ENCODE measurements at places on chromosomes 5 and 9. TPM values are rescaled to one million over a fixed set of nuclear protein-coding genes. Genes with fewer than 3 reads are reported as not detected.

DNA sequence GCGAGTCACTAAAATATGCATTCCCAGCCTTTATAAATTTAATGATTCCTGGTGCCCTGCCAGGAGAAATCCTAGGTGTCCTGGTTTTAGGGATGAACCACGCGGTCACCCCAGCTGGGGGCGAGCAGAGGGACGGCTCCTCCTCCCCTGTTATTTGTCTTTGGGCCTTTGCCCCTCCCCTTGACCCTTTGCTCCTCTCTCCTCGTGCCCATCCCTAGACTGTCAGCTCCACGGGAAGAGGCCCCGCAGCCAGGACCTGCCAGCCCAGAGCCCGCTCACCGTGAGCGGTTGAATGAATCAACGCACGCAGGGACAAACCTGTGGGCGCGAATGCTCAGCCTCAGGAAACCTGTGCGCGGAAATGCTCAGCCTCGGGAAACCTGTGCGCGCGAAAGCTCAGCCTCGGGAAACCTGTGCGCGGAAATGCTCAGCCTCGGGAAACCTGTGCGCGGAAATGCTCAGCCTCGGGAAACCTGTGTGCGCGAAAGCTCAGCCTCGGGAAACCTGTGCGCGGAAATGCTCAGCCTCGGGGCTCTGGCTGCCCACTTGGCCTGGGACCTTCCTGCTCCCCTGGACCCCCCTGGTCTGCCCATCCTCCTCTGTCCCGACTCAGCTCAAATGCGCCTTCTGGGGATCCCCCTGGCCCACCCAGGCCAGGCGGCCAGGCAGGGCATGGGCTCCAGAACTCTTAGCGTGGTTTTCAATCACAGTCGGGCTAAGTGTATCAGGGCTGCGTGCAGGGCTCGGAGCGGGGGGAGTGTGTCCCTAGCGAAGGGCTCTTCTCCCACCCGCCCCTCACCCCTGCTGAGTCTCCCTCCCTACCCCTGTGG, 140.5 kb upstream of the COL5A1 start:
- H3K36me3 ChIP-seq = no peaks in the 10 kb centered on the region
- no peaks in the 10 kb centered on the region for H3K4me1 ChIP-seq
- DNase-seq = no peak
- H3K27ac ChIP-seq = no peak overlapping the region

The TLX3 gene
- not detected for total RNA-seq

The MCTP1 gene
- total RNA-seq = 15.4 TPM

DNA sequence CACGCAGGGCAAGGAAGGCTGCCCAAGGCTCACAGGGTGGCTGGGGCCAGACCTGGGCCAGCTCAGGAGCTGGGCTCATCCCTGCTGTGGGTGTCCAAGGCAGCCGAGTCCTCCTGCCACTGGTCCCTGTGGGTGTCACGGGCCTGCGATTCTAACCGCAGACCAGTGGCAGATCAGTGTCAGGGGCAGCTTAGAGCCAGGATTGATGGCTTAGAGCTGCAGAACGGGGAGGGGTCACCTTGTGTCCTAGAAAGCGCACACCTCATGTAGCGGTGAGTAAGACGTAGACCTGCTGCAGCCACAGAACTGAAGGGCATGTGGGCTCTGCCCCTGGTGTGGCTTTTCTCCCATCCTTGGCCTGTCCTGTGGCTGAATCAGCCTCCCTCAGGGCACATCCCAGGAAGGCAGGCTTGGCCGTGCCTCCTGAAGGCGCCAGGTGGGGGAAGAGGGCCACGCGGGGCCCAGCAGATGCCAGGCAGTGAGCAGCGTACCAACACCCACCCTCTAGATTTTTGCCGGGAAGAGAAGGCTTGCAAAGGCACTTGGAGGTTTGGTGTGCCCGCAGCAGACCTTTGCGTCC, 78.3 kb upstream of the FCN2 start:
- no peak overlapping the region for H3K27ac ChIP-seq
- H3K27me3 ChIP-seq = no peaks in the 10 kb centered on the region
- H3K4me1 ChIP-seq = peaks cover 24% of the 10 kb centered on the region
- H3K36me3 ChIP-seq = peaks cover 86% of the 10 kb centered on the region
- DNase-seq = no peak

GRCh38 chr5:56518820-56519219, 285.7 kb upstream of the ANKRD55 start:
- no peak overlapping the region for H3K4me3 ChIP-seq
- no peak for DNase-seq
- no peaks in the 10 kb centered on the region for H3K36me3 ChIP-seq

DNA sequence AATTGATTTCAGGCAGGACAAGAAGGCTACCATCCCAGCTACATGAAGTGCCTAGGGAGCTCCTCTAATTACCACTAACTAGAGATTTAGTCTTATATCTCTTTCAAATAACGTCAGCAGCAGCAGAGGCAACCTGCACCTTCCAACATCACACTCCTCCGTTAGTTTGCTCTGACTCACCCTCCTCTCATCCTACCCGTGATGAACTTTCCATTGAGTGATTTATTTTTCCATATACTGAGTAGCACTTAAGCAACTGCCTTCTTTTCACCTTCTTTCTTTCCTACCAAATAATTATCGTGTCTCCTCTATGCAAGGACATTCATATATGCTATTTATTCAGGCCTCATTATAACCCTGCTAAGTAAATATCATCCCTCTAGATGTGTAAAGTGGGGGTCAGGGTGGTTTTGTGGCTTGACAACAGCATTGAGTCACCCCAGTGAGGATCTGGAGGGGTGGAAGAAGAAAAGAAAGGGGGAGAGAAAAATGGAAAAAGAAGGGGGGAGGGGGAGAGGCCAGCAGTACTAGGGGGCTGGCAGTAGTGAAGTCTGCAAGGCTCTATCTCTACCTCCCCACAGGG, 64.6 kb upstream of the CAST start:
- H3K36me3 ChIP-seq = no peaks in the 10 kb centered on the region
- no peaks in the 10 kb centered on the region for H3K27me3 ChIP-seq
- DNase-seq = no peak
- no peak overlapping the region for H3K27ac ChIP-seq
- H3K4me1 ChIP-seq = no peaks in the 10 kb centered on the region

The CCL28 gene
- total RNA-seq = 2.2 TPM

DNA sequence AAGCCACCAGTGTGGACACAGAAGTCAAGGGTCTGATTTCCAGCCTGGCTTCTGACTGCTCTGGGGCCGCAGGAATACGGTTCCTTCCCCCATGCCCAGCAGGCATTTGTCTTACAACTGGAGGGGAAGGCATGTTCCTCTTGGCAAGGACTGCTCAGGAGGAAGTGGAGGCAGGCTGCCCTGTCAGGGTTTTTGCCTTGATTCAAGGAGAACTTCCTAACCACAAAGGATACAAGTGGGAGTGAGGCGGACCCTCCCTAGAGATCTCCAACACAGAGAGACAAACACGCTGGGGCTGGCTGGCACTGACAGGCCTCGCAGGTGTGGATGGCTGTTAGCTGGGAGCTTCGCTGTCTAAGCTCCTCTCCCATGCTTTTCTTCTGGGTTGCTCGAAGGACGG, 19.1 kb downstream of the TGFBI start:
- H3K4me1 ChIP-seq = peaks cover under 1% of the 10 kb centered on the region
- peaks cover 60% of the 10 kb centered on the region for H3K36me3 ChIP-seq
- no peak for DNase-seq
- no peak overlapping the region for H3K27ac ChIP-seq

GRCh38 chr5:132561601-132562000, 4.8 kb downstream of the RAD50 start:
- H3K4me1 ChIP-seq = peaks cover 25% of the 10 kb centered on the region
- no peak overlapping the region for H3K4me3 ChIP-seq
- H3K27ac ChIP-seq = no peak overlapping the region
- no peaks in the 10 kb centered on the region for H3K27me3 ChIP-seq

- H3K27me3 ChIP-seq = no peaks in the 10 kb centered on the region
- H3K36me3 ChIP-seq = no peaks in the 10 kb centered on the region
- DNase-seq = no peak
- peaks cover 7% of the 10 kb centered on the region for H3K4me1 ChIP-seq
- H3K4me3 ChIP-seq = no peak overlapping the region
Measured at GRCh38 chr5:88923623-88924329, 40.8 kb upstream of the MEF2C start.

DNA sequence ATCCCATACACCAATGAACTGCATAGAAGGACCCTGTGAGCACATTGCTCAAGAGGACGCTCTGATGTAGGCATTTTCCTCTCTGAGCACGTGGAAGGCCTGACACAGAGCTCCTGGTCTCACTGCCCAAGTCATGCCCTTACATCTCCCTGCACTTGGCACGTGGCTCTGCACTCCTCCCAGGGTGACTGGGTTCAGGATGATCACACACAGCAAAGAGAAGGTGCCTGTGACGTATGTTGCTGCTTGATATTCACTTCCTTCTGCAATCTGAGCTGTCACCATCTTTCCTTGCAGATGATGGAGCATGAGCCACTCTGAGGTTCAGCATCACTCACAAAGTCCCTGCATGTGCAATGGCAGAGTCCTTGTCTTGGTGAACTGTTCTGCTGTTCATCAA, 125.2 kb downstream of the FSTL4 start:
- H3K27ac ChIP-seq = no peak overlapping the region
- H3K4me1 ChIP-seq = no peaks in the 10 kb centered on the region
- no peaks in the 10 kb centered on the region for H3K27me3 ChIP-seq
- H3K4me3 ChIP-seq = no peak overlapping the region
- DNase-seq = no peak

DNA sequence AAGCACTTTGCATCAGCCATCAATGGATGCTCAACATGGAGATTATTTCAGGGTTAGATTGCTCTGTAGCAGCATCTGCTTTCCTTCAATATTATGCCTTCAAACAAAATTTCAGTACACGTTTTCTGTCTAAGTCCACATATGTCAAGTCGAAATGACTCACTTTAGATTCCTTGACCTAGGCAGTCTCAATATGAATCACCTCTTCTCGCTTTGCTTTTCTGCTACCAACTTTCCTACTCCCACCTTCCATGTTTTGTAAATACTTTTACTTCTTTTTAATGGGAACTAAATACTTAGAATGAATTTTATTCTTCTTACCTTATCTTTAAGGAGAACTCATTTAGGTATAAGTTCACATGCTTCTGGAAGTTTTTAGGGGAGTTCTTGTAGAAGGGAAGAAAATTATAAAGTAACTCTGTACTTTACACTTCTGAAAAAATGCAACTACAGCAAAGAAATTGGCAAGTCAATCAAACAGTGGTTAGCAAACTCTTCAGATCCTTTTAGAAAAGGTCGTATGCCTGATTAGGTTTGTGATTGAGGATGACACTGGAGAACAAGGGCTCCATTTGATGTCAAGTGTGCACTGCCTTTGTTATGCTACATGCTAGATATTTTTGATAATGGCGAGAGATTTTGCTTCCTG, 478.5 kb upstream of the SMARCA2 start:
- no peak for DNase-seq
- H3K36me3 ChIP-seq = no peaks in the 10 kb centered on the region
- no peak overlapping the region for H3K27ac ChIP-seq
- H3K27me3 ChIP-seq = no peaks in the 10 kb centered on the region
- no peaks in the 10 kb centered on the region for H3K4me1 ChIP-seq

The PDGFRB gene
- total RNA-seq = 183 TPM

DNA sequence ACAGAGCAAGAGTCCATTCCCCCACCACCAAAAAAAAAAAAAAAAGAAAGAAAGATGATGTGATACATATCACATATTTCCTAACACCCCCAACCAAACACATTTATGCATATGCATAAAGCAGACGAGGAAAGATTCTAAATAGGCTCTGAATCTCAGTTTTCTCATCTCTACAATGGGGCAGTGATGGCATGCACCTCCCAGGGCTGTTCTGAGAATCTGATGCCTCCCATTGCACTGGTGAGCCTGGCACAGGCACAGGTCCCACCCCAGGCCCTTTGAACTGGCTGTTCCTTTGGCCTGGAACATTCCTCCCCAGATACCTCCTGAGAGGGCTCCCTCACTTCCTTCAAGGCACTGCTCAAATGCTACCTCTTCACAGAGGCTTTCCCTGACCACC, 116.5 kb downstream of the C9orf50 start:
- peaks cover 33% of the 10 kb centered on the region for H3K36me3 ChIP-seq
- no peak overlapping the region for H3K27ac ChIP-seq
- no peak for DNase-seq
- H3K4me1 ChIP-seq = peaks cover 30% of the 10 kb centered on the region
- no peaks in the 10 kb centered on the region for H3K27me3 ChIP-seq
- no peak overlapping the region for H3K4me3 ChIP-seq

- no peak overlapping the region for H3K27ac ChIP-seq
- no peaks in the 10 kb centered on the region for H3K4me1 ChIP-seq
- no peak for DNase-seq
Measured at GRCh38 chr5:6383376-6383775, 5.0 kb upstream of the MED10 start.

DNA sequence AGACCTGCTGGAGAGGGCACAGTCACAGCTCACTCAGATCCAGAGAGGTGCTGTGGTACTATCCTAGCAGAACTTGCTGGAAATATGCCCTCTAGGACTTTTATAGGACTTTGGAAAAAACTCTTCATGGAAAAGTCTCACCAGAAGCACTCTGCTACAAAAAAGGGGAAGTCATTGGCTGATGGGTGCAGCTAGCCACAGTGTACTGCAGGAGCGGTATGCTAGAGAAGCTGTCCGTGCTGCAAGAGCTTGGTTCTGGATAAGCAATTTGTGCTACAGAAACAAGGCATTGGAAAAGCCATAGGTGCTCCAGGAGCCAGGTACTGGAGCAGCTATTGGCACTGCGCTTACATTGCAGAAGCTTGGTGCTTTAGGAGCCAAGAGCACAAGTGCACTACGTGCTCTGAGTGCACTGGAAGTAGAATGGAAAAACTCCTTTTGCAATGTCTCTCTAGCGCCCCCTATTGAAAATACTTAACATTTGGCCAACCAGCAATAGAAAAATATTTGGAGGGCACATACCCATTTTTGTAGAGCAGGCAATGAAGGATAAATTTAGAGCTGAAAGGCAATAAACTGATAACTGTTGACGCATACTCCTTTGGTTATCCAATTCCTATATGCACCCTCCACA, 83.4 kb downstream of the MEGF10 start:
- H3K4me3 ChIP-seq = no peak overlapping the region
- H3K27me3 ChIP-seq = no peaks in the 10 kb centered on the region

DNA sequence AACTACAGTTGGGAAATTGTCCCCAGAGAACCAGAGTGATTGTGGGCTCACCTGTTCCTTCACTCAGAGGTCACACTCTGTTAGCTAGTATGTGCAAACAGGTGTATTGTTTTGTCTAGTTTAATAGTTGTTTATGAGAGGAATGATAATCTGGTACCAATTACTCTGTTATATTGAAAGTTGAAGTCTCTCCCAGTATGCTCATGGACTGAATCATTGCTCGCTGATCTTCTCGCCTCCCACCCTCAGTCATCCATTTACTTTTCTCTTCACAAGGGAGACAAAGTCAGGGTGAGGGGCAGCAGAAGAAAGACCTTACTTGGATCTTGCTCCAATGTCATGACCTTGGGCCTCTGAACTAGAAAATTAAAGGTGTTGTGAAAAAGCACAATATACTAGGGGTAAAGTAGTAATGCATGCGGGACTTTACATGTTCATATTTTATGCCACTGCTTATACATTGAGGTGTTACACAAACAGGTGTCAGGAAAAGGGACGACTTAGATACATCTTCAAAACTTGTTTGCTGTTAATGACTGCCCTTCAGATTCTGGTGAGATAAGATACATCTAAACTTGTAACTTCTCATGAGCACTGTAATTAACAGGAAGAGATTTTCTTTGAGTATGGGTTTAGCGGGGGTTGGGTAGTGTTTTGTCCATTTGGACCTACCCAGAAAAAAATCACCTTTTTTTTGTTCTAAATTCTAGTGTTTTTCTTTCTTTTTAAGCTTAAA, 36.9 kb downstream of the LNPEP start:
- H3K27ac ChIP-seq = no peak overlapping the region
- no peak for DNase-seq
- peaks cover 74% of the 10 kb centered on the region for H3K4me1 ChIP-seq
- H3K36me3 ChIP-seq = no peaks in the 10 kb centered on the region

Measured in esophagus muscularis mucosa (tissue), 4 donors.